ENCODE measurements at places on chromosomes 6 and 20.

DNA sequence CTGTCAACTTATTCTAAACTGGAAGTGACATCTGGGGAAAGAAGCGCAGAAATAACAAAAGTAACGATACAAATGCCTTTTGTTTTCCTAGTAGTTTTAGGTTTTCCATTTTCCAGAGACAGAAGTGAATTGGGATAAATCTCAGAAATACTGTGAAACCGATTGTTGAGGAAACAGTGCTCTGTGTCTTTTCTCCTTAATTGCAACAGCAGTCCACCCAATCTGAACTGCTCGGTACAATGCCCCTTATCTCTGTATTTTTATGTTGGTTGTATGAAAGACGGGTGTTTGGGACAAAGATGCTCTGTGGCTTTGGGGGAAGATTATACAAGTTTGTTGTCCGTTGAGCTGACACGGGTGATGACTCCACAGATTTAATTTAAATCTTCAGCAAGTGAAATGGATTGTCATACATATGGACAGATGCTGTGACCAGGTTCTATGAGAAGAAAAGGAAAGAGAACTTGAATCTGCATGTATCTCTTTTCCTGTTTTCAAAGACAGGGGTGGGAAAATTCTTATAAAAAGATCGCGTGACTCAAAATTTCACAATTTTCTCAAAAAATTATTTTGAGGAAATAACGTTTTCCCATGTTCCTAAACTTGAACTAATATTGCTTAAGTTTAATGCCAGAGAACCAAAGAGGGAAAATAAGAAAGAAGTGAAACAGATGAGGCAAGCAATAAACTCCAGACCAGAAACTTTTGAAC lies 41.2 kb downstream of the SASH1 start:
- no peak for DNase-seq

DNA sequence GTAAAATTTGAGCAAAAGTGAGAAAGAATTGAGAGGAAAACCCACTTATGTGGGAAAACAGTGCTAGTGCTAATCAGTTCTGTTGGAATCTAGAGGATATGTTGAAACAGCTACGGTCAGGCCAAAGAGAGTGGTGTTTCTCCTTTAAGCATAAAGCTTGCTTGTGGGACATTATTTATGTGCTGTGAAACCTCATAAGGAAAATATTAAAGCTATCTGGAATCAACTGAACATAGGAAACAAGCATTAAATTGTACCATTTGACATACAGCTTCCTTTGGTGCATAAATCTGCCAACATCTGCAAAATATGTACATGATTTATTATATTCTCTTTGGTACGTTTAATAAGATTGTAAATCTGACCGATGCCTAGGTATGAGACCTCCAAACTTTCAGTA lies 182.5 kb upstream of the PDE10A start:
- no peak for DNase-seq

GRCh38 chr6:141269684-141270083 lies 863.0 kb upstream of the GJE1 start:
- no peak for DNase-seq

- DNase-seq = no peak
Observed at GRCh38 chr20:51631953-51632352, 89.4 kb upstream of the NFATC2 start.

DNA sequence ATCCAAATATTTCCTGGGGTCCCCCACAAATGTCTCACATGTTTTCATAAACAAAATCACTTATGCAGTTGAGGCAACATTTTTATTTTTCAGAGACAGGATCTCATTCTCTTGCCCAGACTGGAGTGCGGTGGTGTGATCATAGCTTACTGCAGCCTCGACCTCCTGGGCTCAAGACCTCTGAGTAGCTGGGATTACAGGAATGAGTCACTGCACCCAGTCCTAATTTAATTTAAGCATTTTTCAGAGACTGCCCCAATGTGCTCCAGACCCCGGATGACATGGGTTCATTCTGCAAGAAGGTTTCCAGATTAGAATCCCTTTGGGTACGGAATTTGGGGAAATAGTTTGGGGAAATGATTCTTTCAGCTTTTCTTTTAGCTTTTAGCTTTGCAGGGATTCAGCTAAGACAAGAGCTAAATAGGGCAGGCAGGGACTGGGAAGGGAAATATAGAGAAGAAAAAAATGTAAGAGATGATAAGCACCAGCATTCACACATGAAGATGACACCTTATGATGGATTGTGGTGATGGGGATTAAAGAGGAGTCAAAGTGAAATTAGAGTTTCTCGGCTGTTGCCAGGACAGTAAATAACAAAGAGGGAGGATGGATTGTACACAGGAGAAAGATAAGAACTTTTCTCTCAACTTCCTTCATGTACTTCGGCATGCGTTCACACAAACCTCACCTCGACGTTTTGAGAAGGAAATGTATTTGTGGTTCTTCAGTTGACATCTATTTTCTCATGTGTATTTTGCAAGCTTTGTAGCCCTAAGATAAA lies 169.4 kb upstream of the TAB2 start:
- no peak for DNase-seq

DNA sequence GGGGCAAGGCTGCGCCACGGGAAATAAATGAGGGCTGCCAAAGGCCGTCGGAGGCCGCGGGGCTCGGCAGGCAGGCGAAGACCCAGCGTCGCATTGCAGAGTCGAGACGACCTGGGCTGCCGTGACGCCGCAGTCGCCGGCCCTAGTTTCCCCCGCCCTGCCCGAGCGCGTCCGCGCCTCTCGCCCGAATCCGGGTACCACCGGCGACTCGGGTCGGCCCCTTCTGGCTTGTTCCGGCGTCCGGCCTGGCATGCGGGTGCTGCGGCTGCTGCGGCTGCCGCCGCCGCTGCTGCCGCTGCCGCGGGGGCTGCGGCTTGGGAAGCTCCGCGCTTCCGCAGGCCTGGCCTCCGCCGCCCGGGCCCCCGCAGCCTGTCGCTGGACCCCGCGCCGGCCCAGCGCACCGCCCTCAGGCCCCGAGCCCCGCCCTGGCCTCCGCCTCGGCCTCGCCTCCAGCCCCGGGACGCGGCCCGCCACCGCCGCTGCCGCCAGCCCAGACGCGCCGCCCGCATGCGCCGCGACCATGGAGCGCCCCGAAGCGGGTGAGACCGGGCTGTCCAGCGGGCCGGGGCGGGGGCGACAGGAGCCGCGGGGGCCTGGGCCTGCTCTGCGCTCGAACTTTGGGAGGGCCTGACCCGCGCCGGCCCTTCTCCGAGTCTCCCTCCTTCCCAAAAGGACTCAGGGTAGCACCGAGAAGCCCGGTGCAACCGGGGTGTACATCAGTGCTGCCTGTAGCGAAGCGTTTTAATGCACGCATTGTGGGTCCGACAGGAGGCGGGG lies at the start of gene AKAP7:
Gene AKAP7, plus strand, starts transcription at position 224 of the 777 bp plus-strand sequence. Its CDS starts 297 bp downstream, at position 521.
- peak; percentile 72 for DNase-seq

DNA sequence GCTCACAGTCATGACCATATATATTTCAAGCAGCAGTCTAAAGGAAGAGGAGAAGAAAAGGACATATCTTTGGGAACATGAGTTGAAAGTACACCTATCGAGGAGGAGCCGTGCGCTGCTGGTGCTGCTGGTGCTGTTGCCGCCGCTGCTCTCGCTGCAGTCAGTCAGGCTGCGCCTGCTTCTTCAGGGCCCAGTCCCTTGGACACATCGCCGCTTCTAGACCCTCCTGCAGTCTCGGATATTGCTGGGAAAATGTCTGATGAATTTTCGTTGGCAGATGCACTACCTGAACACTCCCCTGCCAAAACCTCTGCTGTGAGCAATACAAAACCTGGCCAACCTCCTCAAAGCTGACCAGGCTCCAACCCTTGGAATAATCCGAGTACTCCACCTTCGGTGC lies 8.2 kb upstream of the ASCC3 start:
- no peak for DNase-seq

GRCh38 chr6:112434896-112435435 lies 87.8 kb downstream of the RFPL4B start:
- no peak for DNase-seq

DNA sequence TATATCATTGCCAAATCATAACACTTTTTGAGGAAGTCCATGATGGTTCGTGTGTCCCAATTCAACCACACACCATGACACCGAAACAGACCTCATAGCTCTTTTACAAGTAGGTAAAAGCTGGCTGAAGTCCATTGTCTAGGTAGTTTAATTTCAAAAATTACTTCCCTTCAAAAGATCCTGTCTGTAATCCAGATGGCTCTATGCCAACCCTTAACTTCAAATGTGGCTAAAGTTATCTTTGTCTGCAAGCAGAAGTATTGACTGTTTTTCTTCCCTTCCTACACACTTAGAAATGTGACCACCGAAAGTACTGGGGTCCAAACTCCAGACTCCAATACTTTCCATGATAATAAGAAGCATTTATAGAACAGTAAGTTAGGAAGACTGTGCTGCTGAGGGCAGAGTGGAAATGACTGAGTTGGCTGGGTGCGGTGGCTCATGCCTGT lies 8.3 kb upstream of the TIAM2 start:
- no peak for DNase-seq

DNA sequence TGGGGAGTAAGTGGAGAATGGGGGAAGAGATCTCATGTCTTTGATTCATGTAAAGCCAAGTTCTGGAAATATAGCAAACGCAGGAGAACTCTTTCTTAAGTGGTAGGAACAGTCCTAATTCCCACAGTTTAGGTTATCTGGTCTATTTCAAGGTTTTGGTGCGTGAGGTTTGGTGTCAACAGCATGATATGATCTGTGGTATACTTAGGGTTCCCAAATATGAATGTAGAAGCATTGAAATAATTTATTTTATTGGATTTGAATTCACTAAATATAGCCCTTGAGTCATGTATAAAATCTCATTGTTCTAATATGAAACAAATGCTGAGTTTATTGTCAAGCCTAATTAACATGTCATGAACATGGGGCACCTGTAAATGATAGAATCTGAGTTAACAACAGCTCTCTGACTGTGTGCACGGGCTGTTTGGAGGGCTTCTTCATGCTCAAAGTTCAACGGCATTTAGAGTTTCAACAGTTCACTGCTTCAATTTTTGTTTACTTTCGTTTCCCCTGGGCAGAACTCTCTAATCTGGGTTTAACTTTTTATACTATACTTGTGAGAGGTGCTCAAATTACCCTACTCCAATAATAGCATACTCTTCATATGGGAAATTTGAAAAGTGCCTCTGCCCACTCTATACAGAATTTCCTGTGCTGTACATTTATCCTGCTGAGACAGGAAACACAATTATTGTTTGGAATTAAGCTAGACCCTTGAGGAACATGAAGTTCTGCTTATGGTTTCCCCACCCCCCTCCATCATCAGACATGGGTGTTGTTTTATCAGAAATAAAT lies 236.3 kb upstream of the ZNF217 start:
- DNase-seq = no peak

DNA sequence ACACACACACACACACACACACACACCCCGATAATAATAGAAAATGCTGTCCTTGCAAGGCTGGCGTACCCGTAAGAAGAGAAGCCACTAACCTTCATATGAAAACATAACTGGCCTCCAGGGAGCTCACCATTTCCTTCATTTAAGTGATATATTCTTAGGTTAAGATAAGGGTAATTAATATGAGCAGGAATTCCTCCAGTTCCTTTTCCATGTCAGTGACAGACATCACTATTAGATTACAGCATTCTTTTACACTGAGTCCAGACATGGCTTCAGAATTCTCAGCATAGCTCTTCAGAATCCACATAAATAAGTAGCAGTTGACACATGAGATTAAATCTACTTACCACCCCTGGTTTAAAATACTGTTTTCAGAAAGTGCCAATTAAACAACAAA lies 121.9 kb downstream of the SIM1 start:
- DNase-seq = no peak

DNA sequence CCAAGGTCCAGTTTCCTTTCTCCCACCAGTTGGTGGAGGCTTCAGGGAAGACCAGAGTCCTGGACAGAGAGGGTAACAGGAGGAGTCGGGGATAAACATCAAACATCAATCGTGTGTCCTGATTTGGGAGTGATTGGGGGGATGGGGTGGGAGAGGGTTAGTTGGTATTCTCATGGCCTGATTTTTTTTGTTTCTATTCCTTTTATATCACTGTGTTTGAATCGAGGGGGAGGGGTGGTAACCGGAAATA lies 365 bp upstream of the HSD17B8 start:
- DNase-seq = no peak

- DNase-seq = no peak
Observed at GRCh38 chr6:143060806-143061596, at the start of gene AIG1. Gene AIG1 (plus strand): TSS chr6:143060889. CDS start chr6:143060926, 37 bp downstream.

DNA sequence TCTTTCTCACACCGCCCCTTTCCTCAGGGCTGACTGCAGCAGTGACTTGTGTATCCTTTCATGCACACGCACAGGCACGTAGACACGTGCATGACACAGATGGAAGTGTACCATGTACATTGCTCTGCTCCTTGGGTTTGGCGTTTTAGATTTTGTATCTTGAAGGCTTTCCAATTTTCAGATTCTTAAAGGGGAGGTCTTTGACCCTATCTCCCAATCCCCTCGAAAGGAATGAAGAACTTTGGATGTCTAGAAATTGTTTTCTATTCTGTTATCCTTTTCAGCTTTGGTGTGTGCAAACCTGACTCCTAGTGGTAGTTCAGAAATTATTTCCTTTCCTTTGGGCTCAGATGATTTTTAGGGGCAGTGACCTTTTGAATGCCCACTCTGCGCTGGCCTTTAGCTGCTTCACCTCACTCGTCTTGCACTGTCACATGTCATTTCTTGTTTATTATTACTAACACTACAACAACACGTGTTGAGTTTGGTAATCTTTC lies 63.0 kb downstream of the HIVEP1 start:
- DNase-seq = no peak

- DNase-seq = no peak
Observed at GRCh38 chr6:18605841-18606240, 218.7 kb downstream of the RNF144B start.

DNA sequence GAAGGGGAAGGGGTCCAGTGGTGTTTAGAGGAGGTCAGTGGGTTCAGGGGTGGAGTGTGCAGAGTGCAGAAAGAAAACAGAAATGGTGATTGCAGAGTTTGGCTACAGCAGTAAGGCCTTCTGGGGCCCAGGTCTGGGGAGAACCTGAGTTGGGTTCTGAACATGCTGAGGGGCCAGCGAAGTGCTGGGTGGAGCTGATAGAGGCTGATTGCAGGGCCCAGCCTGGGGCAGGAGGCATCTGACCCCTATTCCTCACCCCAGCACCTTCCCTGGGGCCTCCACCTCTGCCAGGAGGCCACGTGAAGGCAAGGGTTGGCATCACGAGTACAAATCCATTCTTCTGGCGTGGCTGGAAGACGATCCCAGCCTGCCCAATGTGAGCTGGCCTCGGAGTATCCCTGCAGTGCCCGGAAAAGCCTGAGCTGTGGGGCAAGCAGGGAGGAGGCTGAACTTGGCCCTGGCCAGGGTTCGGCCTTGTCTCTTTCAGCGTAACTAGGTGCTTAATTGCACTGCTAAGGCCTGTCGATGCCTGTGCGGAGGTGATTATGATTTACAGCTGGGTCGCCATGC lies 35.3 kb downstream of the VSTM2L start:
- DNase-seq = no peak
